ENCODE measurements at places on chromosomes 3 and 15. TPM values are rescaled to one million over a fixed set of nuclear protein-coding genes. Genes with fewer than 3 reads are reported as not detected.

DNA sequence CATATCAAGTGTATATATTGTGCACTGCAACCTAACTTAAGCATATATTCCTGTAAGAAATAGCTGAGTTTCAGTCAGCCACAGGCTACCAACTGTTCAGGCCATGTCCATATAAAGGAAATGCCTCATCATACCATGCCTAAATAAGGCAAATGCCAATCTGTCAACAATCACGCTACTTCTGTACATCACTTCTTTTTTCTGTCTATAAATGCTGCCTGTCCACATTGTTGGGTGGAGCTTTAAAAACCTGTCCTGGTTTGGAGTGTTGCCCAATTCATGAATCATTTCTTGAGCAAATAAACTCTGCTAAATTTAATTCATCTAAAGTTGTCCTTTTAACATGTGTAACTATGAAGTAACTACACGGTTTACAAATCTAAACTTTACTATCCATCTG is 1091.9 kb downstream of the NSUN3 start:
- no peak for DNase-seq

- DNase-seq = no peak
Observed at GRCh38 chr3:45182915-45183871, 37.0 kb upstream of the CDCP1 start.

DNA sequence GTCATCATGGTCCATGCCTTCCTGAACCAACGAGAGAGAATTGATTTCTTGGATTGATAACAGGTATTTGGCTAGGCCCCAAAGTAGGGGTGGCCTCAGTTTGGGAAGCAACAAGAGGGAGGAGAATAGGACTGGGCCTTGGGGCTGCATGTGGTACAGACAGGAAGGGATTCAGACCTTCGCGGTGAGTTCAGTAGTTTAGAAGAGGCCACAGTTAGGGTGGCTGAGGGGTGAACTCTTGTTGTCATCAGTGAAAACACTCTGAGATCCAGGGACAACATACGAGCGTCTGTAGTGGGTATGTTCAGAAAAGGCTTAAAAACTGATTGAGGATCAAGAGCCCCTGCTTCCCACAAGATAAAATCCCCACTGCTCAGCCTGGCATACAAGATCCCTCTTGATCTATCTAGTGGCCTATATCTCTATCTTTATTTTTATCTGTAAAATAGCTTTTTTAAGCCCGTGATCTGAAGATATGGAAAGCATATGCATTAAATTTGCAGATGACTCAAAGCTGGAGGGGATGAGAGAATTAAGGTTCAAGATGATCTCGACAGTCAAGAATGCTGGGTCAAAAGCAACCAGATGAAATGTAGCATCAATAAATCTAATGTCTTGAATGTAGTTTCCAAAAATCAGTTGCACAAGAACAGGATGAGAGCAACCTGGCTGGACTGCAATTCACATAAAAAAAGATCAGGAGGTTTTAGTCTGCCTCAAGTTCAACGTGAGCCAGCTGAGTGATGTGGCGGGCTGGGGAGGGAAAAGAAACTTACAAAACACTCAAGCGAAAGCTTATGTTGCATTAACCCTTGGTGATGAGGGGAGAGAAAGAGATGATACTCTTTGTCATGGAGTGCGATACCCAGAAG is 221.1 kb upstream of the TLE3 start:
- DNase-seq = no peak

DNA sequence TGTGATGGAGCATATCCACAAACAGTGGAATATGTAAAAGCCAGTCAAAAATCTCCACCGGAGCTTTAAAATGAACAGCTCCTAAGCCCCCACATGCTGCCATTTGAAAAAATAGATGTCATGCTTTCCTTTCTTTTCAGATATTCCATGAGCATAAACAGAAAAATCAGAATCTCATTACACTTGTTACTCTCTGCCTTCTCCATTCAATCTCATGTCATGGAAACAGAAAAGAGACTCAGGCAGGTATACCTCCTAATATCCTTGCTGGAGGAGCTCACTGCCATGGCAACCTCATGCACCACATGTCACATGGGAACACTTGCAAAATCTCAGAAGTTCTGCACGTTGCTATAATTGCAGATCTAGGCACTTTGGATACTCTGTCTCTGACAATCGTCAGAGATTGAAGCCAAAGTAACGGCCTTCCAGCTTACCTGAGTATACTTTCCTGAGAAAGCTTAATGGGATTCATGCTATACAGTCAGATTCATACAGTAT is 317.0 kb upstream of the ADAMTS9 start:
- DNase-seq = no peak

DNA sequence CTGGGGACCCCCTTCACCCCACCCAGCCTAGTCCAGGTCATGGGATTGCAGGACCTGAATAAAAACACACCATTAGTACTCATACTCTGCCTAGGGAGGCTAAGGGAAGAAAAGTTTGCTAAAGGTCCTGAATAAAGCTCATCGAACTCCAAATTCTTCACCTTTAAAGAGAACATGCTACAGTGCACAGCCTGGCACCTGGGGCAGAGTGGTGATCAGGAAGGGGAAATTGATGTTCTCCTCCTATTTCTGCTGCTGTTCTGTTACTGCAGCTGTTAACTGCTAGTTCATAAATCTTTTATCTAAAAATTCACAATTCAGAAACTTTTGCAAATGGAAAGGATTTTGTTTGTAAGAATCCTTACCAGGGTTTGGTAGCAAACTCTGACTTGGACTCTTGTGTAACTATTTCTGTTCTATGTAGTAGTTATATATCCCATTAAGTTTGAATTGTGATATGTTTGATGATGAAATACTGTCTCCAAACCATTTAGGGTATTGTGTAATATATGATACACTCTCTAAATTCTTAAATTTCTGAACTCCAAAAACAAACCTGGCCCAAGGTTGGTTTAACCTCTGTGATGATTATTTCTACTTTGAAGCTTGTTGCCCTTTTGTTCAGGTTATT is 27.9 kb downstream of the MCTP2 start:
- DNase-seq = no peak

DNA sequence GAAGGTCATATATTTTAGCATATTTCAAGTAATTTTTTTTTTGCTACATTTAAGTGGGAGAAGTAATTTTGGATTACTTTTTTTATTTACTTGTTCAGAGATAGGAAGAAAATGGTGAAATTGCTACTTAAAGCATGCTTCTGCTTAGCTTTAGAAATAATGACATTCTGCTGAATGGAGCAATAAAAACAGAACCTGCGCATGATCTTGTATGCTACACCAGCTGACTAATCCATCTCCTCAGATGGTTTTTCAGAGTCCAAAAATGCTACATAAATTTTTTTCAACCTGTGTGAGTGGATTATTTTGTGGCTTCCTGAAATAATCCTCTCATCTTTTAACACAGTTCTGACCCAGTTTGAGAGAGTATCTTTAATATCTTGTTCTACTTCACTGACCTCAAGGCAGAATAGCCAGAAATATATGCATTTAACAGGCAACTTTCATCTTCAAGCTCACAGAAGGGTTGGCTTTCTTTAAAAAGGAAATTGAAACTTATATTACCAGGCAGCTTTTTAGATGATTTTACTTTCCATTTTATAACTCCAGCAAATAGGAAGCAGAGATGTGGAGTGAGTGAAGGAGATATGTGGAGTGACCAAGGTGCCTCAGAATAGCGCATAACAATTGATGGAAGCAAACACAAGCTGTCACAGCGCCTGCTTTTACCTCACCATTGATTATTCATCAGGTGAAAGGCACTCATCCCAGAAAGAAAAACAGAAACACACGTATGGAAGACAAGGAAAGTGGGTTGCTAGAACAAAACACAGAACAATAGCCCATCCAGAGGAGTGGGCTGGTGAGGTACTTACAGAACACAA is 136.6 kb downstream of the TGFBR2 start:
- DNase-seq = no peak

Gene STX19
- not detected for total RNA-seq

Gene EFCC1
- 2.1 TPM for total RNA-seq

Gene THPO
- total RNA-seq = not detected

Gene IL5RA
- total RNA-seq = 0.97 TPM

Gene STRIT1
- 0.97 TPM for total RNA-seq

Data from heart right ventricle (tissue), 16 donors.